ENCODE measurements at places on chromosomes 6 and 20.
A peak's percentile ranks its signal among the peaks of the same experiment; 100 is the strongest.

DNA sequence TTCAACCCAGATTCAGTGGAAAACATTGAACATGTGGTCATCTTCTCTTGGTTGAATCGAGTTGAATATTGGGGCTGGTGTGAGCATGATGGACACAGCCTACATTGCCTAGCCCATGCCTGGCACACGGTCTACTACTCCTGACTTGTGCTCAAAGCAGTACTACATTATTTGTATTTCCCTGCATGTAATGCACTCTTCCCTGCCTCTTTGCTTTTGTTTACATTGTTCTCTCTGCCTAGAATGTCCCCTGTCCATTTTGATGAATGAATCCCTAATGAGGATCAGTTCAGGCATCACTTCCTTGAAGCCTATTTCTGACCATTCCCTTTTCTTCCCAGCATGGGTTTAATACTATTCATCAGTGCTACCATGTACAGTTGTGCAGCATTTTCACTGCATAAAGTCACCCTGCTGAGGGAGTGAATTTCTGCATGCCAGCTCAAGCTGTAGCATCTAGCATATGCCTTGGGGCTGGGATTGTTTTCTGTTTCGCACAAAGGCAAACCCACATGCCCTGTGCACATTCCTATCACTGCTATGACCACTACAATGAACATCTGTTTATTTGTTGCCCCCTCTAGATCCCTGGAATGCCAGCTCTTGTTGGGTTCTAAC is 75.3 kb upstream of the CCN6 start:
- no peak for DNase-seq

- no peak for DNase-seq
Measured at GRCh38 chr20:60064554-60065196, 106.5 kb downstream of the CDH26 start.

DNA sequence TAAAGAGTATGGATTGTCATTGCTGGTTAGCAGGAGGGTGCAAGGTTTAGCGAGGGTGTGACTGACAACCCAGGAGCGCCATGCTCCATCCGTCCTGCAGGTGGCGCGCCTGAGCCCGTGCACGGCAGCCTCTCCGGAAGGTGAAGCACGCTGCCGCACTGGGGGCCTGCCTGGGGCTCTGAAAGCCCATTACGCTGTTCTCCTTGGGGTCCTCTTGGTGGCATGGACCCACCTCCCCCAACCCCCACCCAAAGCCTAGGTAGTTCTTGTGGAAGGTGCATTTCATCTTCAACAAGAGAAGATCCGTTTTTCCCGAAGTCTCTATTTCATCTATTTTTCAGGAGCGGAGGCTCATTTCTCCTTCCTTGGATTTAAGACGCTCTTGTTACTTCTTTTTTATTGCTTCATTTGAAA is 197.4 kb upstream of the KCNG1 start:
- DNase-seq = peak; percentile 63

DNA sequence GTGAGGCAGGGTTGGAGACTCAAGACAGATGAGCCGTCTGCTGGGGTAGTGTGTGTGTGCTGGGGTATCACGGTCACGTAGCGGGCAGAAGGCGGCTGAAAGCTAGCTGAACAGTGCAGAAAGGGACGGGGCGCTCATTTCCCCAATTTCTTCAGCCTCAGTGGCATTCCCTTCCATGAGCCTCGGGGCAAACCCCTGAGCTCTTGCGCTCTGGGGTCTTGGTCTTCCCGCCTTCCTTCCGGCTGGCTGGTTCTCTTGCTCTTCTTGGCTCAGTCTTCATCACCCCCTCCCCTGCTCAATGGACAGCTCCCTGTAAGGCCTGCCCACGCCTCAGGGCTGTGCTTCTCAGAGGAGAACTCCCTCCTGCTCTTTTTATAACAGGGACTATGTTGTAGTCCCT is 15.5 kb upstream of the TMEM181 start:
- no peak for DNase-seq

DNA sequence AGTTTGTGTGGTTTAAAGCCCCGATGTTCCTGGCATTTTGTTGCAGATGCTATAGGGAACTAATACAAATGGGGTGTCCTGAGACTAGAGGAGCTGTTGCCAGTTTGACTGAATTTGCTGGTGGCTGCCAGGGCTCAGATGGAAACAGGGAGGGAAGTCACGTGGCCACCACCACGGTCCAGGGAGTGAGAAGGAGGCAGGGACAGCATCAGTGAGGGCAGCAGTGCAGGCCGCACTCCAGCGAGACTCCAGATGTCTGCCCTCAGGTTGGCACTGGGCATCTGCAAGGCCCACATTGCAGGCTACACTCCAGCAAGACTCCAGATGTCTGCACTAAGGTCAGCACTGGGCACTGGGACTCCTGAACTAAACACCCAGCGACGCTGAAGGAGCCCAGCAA is 86.2 kb downstream of the RAMACL start:
- DNase-seq = no peak

DNA sequence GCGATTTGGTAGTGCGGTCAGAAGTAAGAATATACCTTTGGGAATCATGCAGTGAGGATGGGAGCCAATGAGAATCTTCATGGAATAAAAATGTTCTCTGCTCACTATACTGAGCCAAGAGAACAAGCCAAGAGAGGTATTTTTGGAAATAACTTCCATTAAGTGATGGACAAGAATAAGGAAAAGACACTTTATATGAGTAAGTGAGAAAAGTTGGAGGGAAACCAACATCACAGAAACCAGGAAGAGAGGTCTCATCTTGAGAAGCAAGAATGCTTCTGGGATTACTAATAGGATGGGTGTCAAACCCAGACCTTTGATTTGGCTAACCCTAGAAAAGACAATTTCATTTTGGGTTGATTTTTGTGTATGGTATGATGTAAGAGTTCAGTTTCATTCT is 181.2 kb upstream of the JAG1 start:
- no peak for DNase-seq

- DNase-seq = no peak
Measured at GRCh38 chr20:25250508-25250907, 2.6 kb downstream of the PYGB start.

Measured in suppressor macrophage (primary cell).